ENCODE measurements at places on chromosomes 3 and 15. TPM values are rescaled to one million over a fixed set of nuclear protein-coding genes. Genes with fewer than 3 reads are reported as not detected.

Gene IL20RB
- 0.73 TPM for polyA plus RNA-seq

Gene PIGZ
- polyA plus RNA-seq, result 2.3 TPM

Gene SGO1
- 0.77 TPM for polyA plus RNA-seq

Gene SLITRK3
- not detected for polyA plus RNA-seq

Gene SLC22A14
- polyA plus RNA-seq, result not detected

Data from immature natural killer cell (primary cell).